Foreskin keratinocyte (primary cell): ENCODE measurements at places on chromosomes 12 and 14. TPM values are rescaled to one million over a fixed set of nuclear protein-coding genes. Genes with fewer than 3 reads are reported as not detected.

KCNJ8 gene
- polyA plus RNA-seq = not detected in 2 replicates

CMKLR1 gene
- not detected in 2 replicates for polyA plus RNA-seq

ASB8 gene
- polyA plus RNA-seq = 6.7 and 7.6 TPM in 2 replicates

MAP3K9 gene
- polyA plus RNA-seq = 0.99 and 1.4 TPM in 2 replicates

ABCC9 gene
- polyA plus RNA-seq = not detected in 2 replicates

BEST3 gene
- 0.03 and 0.06 TPM in 2 replicates for polyA plus RNA-seq

TM7SF3 gene
- polyA plus RNA-seq = 59.0 and 95.3 TPM in 2 replicates
